ENCODE measurements at places on chromosomes 11 and 22. TPM values are rescaled to one million over a fixed set of nuclear protein-coding genes. Genes with fewer than 3 reads are reported as not detected.
A peak's percentile ranks its signal among the peaks of the same experiment; 100 is the strongest.

The FIBIN gene
- 0.46 TPM for polyA plus RNA-seq

The STK33 gene
- not detected for polyA plus RNA-seq

The SLC22A9 gene
- polyA plus RNA-seq = not detected

The MRGPRE gene
- not detected for polyA plus RNA-seq

The ART1 gene
- polyA plus RNA-seq = not detected

The ANKK1 gene
- polyA plus RNA-seq = not detected

The BIRC3 gene
- polyA plus RNA-seq = 18.6 TPM

The RNF214 gene
- polyA plus RNA-seq = 6.2 TPM

GRCh38 chr11:17744151-17744940 is 9.8 kb downstream of the KCNC1 start:
- DNase-seq = peak; percentile 49

DNA sequence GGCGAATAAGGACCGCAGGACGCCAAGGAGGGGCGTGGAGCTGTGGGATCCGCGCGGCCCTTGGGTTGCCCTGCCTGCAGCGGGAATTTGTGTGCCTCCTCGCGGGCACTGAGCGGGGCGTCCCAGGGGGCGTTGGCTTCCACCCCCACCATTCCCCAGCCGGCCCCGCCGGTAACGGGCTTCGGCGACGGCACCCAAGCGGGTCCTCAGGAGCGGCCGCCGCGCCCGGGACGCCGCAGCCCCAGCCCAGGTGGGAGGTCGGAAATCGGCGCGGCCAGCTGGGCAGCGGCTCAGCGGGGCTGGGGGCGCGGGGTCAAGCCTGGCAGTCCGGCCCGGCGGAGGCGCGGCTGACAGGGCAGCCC is 320 bp downstream of the CLTCL1 start:
- peak; percentile 73 for DNase-seq

DNA sequence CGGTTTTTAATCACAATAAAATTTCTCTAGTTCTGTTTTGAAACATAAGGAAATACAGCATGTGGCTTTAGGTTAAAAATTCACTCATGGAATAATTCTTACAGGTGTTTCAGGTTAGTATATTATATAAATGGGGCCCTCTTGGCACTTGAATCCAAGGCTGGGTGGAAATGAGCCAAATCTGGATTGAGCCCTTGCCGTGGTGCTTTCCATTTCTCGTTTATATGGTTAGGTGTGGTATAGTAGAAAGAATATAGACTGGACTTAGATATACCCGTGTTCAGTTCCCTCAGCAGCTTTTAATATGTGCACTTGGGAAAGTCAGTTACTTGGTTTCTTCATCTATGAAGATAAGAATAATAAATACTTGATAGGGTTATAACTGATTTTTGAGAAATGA is 16.0 kb downstream of the ZFP91 start:
- DNase-seq = no peak

- DNase-seq = no peak
Measured at GRCh38 chr11:19625438-19625837, 87.2 kb upstream of the NAV2 start.

DNA sequence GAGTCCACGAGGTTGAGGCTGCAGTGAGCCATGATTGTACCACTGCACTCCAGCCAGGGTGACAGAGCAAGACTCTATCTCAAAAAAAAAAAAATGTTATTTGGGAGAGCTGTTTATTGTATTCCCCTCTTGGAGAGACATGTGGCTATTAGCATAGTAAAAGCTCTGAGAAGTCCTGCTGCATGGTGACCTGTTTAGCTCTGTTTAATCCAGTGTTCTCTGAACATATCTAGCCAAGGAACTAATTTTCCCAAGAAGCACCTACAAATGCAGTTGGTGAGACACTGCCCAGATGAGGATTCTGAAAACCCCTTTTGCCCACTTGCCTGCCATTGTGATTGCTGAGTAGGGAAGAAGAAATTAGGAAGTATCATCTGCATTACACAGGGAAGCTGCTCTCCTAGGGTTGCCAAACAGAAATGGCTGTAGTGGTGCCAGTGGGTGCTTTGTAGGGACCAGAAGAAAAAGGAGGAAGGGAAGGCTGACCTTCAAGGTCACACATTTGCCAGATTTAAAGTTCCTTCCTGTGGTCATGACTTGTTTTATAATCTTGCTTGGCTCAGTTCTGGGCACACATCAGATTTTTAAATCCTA is 15.7 kb downstream of the TIMP3 start:
- DNase-seq = no peak

- DNase-seq = no peak
Measured at GRCh38 chr22:42780070-42780540, 59.4 kb upstream of the A4GALT start.

- no peak for DNase-seq
Measured at GRCh38 chr11:116842909-116843308, 5.5 kb upstream of the APOA1 start.

DNA sequence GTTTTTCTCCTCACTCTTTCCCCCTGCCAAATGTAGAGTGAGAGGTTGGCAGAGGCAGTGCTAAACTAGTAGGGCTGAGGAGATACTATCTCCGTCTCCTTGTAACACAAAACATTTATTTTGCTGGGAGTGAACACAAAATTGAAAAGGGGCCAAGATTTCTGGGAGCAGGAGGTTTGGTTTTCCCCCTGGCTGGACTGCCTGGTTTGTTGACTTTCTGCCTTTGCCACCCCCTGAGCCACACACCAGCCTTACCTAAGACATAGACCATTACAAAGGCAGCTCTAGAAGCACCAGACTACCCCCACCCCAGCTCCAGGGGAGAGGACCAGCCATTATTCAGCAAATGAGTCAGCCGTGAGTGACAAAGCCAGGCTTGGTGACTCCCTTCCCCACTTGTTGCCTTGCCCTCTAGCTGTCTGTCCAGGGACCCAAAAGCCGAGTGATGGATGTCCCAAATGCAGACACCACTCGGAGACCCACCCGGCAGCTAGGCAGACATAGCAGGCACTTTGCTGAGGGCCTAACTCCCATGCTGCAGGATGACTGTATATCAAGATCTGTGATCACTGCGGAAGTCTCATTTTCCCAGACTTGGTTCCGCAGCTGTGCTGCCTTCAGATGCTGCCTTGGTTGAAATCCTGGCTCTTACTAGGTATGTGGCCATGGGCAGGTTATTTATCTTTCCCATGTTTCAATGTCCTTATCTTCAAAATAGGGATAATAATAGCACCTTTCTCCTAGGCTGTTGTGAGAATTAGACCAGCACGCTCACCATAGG is 17.7 kb upstream of the CDON start:
- no peak for DNase-seq

DNA sequence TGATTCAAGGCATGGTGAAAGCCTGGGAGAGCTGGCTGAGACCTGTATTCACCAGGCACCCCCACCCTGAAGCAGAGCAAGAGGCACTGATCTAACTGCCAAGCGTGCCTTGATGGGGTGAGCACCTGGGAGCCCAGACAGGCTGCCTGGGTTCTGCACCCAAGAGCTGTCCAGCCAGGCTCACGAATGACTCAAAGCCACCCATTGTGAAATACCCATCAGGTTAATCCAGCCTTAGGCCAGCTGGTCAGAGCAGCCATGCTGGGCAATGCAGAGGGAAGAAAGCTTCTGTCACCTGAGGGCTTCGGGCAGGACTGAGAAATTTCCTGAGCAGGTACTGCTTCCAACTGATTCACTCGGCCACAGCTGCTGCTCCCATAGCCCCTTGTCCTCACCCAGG is 22.1 kb downstream of the THOC5 start:
- no peak for DNase-seq

DNA sequence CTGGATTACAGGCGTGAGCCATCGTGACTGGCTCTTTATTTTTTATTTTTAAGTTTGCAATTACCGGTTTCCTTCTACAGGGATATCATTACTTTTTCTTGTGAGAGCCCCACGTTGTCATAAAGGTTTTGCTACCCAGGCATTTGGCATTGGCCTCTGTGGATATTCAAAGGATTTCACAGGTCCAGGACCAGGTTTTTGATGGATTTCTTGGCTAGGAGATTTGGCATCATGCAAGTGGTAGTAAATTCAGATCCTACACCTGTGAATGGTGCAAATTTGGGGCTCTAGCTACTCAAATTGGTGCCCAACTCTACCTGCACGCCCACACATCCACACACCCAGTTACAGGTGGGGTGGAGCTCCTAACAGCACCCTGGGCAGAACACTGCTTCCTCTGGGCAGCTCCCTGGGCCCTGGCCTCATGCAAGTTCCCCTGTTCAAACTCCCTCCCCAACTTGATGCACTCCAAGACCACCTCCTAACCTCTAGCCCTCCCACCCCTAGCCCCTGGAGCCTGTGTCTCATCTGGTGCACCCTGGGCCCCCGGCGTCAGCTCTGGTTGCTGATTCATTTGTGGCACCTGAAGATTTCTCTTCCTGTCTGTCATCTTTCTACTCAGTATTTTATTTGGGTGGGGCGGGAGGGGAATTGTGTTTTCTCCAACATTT is 9.3 kb upstream of the MRGPRD start:
- DNase-seq = peak; percentile 32

DNA sequence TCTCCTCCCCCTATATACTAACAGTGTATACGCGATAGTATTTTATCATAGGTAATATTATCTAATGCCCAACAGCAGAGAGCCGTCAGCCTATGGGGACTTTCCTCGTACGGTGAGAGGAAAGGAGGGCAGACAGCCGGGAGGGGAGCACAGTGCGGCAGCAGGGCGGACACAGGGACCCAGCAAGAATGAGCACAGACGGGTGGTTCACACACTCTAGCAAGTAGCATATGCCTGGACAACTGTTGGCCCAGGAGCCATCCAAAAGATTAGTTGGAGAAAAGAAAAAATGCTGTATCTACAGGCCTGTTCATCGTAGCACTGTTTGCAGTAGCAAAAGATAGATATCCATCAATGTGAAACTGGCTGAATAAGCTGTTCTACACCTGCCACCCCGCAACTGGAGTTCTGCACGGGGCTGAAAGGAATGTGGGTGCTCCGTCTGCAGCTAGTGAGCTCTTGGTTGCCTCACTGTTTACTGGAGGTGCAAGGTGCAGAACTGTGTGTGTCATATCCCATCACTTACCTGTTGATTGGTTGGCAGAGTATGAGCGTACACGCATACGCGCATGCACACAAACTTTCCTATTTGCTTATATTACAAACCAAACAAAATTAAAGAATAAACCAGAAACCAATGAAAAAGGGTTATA is 324.3 kb downstream of the TBC1D22A start:
- no peak for DNase-seq

DNA sequence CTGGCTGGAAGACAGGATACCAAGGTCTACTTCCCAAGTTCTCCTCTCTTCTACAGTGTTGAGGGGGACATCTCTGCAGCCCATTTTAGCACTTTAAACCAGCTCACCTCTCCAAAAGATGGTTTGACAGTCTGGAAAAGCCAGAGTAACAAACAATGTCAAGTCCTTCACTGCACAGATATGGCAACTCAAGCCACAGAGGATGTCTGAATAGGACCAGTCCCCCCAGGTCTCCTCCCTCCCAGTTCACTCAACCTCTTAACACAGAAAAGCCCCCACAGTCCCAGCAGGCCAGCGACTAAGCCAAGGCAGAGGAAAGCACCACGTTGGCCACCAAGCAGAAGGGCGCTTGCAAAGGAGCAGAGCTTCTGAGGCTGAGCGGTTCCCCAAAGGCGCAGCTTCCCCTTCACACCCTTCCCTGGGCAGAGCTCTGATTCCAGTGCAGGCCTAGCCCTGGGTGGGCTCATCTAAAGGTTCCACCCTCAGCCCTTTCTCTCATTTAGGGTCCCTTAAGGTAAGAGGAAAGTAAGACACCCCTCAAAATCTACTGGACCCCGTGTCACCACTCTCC is 62.7 kb downstream of the PAK1 start:
- DNase-seq = peak; percentile 66

- no peak for DNase-seq
Measured at GRCh38 chr22:36373258-36373579, 14.5 kb downstream of the MYH9 start.

DNA sequence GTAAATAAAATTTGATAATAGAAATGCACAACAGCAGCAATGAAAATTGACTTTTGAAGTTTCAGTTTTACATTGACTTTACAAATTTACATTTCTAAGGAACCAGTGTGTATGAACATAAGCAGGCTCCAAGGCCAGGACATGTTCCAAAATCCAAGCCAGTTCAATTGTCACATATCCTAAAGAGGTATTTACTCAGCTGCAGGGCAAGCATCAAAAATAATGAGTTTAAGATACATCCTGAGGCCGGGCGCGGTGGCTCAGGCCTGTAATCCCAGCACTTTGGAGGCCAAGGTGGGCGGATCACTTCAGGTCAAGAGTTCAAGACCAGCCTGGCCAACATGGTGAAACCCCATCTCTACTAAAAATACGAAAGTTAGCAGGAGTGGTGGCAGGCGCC is 39.0 kb upstream of the AKIP1 start:
- DNase-seq = no peak

GRCh38 chr11:70846781-70847655 is 405.4 kb downstream of the SHANK2 start:
- no peak for DNase-seq

GRCh38 chr11:32259641-32260081 is 168.8 kb downstream of the RCN1 start:
- DNase-seq = no peak

DNA sequence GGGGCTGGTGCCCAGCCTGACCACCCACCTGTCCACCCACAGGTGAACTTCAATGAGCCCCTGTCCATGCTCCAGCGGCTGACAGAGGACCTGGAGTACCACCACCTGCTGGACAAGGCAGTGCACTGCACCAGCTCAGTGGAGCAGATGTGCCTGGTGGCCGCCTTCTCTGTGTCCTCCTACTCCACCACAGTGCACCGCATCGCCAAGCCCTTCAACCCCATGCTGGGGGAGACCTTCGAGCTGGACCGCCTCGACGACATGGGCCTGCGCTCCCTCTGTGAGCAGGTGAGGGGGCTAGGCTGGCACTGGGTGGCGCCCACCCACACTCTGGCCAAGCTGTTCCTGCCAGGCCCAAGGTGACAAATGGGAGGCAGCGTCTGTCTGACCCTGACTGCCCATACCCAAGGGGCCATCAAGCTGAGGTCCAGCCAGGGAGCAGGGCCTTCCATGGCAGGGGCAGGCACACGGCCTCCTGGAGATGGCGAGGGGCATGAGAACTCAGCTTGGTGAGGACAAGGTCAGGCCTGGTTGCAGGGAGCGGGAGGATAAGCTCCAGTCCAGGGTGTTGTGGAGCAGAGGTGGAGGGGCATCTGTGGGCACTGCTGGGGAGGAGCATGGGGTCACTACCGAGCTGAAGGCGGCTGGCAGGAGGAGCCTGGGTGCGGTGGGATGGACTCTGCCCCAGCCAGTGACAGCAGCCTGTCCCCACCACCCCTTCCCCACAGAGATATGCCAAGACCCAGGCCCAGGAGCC is 77.7 kb downstream of the MORC2 start:
- peak; percentile 62 for DNase-seq

DNA sequence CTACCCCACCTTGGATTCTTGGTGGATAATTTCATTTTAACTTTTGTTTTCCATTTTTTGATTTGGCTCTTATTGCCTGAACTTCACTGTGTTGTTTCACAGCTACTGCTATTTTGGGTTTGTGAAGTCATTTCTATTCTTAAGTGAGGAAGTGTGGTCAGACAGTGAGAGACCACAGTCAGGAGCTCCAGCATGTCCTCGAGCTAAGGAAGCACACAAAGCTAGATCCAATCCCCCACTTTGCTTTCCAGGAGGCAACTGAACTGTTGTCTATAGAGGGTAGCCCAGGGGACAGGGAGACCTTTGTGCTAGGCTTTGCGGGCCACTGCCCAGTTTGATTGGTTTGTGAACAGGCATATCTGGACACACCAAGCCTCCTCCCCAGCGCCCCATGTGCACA is 251.8 kb upstream of the KIRREL3 start:
- no peak for DNase-seq

GRCh38 chr22:48096851-48097665 is 1334.6 kb downstream of the TBC1D22A start:
- DNase-seq = peak; percentile 48

Data from sigmoid colon (tissue), 7 donors.